ENCODE measurements at places on chromosomes 11 and 22.

DNA sequence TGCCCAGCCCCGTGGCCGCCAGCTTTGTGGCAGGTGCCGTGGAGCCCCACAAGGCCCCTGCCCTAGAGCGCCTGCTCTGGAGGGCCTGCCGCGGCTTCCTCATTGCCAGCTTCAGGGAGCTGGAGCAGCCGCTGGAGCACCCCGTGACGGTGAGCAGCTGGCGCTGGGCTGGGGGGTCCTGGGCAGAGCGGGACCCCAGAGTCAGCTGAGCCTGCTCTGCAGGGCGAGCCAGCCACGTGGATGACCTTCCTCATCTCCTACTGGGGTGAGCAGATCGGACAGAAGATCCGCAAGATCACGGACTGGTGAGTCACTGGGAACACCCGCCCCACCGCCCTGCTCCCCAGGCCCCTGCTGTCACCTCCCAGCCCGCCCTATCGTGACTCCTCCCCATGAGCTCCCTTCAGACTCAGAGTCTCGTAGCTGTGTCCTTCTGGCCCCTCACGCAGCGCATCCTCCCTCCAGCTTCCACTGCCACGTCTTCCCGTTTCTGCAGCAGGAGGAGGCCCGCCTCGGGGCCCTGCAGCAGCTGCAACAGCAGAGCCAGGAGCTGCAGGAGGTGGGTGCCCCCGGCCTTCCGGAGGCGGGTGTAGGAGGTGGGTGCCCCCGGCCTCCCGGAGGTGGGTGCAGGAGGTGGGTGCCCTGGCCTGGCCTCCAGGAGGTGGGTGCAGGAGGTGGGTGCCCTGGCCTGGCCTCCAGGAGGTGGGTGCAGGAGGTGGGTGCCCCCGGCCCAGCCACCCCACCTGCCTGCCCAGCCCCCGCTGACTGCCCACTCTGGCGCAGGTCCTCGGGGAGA, 4.7 kb downstream of the TCIRG1 start:
- DNase-seq = no peak

GRCh38 chr22:30777587-30777986, 82.9 kb downstream of the OSBP2 start:
- DNase-seq = no peak

DNA sequence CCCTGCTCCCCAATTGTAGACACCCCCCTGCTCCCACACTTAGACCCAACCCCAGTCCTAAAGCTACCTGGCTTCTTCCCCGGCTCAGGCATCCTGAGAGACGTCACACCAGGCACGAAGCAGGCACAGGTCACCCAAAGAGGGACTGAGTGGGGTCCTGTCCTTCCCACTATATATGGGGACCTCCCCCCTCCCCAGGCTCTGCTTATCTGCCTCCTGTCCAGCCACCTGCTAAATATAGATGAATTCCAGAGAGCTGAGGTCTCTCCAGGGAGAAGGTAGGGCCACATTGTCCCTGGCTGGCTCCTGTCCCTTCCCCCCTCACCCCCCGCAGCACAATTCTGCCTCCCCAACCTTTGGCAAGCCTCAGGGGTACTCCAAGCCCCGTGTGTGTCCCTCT, at the start of gene MYBPC3:
Gene MYBPC3, minus strand, starts transcription at position 147 of the 400 bp plus-strand sequence. Its CDS starts 55 bp downstream, at position 92.
- no peak for DNase-seq

DNA sequence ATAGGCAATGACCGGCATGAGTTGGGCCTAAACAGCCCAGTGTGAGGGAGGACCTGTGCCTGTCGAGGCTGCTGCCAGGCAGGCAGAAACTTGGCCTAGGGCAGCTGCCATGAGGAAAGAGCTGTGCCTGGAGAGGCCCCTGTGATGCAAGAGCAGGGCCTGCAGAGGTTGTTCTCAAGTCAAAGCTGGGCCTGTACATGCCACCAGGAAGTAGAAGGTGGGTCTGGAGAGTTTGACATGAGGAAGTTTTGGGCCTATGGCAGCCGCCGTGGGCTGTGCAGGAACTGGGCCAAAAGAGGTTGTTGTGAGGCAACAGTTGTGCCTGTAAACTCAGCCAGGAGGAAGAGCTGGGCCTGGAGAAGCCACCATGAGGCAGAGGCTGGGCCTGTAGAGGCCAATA, 43.2 kb downstream of the OR4C45 start:
- no peak for DNase-seq

DNA sequence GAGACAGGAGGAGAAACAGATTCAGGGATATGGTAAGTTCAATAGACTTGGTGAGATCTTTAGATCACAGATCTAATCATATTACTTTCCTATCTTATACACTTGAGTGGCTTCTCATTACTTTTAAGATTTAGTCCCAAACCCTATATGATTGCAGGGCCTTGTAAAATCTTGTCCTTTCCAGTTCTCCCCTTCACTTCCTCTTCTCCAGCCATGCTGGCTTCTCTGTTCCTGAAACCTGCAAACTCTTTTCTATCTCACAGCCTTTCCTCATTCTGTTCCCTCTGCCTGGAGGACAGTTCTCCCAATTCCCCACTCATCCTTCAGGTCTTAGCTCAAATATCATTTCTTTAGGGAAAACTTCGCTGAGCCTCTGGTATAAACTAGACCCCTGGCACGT, 65.9 kb upstream of the BIRC3 start:
- DNase-seq = no peak

DNA sequence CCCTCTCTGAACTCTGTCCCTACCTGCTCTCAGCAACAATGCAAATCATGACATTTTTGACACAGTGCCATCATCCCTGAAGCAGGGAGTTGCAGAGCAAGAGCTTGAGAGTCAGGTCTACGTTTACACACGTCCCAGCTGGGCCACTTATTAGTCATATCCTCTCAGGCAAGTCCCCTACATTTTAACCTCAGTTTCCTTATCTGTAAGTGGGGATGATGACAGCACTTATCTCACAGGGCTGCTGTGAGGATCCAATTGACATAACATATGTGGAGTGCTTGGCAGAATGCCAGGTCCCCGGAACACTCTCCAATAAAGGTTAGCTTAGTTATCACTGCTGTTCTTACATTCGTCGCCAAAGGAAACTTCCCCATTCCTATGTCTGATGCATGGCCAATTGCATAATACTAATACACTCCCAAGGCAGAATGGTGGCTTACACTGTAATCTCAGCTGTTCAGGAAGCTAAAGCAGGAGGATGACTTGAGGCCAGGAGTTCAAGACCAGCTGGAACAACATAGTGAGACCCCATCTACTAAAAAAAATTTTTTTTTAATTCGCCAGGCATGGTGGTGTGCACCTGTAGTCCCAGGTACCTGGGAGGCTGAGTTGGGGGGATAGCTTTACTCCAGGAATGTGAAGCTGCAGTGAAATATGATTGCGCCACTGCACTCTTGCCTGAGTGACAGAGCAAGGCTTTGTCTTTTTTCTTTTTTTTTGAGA, 16.6 kb downstream of the ASCC2 start:
- DNase-seq = no peak

- no peak for DNase-seq
Observed at GRCh38 chr11:60785806-60786361, 751 bp downstream of the MS4A10 start.

GRCh38 chr11:35785287-35786167, 123.0 kb downstream of the TRIM44 start:
- DNase-seq = no peak
